ENCODE measurements at places on chromosomes 7 and 10.

- no peak for DNase-seq
Observed at GRCh38 chr7:78558566-78558965, 760.0 kb downstream of the PHTF2 start.

DNA sequence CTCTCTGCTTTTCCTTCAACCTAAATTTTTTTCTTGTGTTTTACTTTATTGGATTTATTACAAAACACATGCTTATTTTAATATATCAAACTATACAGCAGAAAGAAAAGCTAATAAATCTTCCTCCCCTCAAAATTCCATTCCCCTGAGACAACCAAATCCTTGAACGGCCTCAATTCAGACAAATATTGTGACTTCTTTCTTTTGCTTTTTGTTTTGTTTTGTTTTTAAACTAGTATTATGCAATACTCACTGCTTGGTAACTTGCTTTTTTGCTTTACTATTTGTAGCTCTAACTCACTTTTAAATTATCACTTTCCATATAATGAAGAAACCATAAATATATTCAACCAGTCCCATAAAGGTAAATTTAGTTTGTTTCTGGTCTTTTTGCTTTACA, 59.4 kb upstream of the CDK1 start:
- DNase-seq = no peak

DNA sequence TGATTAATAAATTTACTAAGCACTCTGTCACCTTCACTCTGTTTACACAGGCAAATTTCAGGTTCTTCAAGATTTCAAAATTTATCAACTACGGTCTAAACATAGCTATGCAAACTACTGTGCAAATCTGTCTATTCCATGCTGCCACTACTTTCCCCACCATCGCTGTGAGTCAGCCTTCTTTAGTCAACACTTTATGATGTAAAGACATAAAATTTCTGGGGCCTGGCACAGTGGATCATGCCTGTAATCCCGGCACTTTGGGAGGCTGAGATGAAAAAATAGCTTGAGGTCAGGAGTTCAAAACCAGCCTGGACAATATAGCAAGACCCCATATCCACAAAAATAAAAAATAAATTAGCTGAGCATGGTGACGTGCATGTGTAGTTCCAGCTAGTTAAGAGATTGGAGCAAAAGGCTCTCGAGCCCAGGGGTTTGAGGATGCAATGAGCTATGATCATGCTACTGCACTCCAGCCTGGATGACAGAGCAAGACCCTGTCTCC, 42.6 kb downstream of the CNOT4 start:
- no peak for DNase-seq

DNA sequence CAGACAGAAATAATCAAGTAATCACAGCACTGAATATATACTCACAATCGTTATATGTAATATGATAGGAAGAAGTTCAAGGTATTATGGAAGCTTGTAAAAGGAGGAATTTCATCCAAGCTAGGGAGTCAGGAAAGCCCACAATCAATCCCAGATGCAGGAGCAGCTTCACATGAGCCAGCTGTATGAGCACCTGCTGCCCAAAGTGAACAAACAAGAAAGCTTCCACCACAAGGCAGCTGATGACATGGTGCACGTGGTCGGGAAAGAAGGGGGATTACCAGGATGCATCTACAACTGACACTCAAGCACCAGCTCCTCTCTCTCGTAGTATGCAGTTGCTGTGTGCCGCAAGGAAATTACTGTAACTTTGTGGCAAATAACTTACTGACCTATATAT, 225.2 kb downstream of the XPNPEP1 start:
- no peak for DNase-seq

GRCh38 chr7:45688382-45688781, 114.2 kb downstream of the ADCY1 start:
- no peak for DNase-seq

- DNase-seq = no peak
Observed at GRCh38 chr10:37549054-37549453, 308.4 kb downstream of the ZNF248 start.

GRCh38 chr7:102447311-102447710, 13.9 kb downstream of the ORAI2 start:
- DNase-seq = no peak

GRCh38 chr7:11474902-11475585, 357.0 kb downstream of the THSD7A start:
- no peak for DNase-seq

DNA sequence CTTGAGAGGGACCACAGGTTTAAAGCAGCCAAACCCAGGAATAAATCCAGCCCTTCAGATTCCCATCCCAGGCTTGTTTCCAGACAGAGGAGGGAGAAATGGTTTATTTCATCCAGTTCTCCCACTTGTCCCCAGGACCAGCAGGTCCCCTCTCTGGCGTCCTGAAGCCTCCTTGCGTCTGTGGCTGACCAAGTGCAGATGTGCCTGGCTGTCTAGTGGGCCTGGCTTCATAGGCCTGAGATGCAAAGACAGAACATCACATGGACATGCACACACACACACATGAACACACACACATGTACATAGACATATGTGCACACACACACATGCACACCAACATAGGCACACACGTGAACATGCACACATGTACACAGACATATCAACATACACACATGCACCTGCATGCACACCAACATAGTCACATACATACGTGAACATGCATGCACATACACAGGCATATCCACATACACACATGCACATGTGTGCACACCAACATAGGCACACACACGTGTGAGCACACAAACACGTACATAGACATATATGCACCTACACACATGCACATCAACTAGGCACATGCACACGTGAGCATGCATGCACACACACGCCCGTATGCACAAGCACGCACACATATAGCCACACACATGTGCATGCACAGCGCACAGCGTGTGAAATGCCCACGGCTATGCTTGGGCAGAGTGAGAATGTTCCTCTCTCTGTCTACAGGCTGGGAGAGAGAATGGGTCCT, 10.7 kb downstream of the FOXL3 start:
- DNase-seq = no peak

GRCh38 chr7:19215412-19215811, 70.2 kb upstream of the FERD3L start:
- DNase-seq = no peak

- no peak for DNase-seq
Observed at GRCh38 chr7:29370531-29371314, 176.1 kb downstream of the CHN2 start.

- no peak for DNase-seq
Observed at GRCh38 chr10:106947643-106948042, 216.9 kb downstream of the SORCS1 start.

GRCh38 chr10:110642204-110643034, 1.7 kb upstream of the RBM20 start:
- DNase-seq = no peak

DNA sequence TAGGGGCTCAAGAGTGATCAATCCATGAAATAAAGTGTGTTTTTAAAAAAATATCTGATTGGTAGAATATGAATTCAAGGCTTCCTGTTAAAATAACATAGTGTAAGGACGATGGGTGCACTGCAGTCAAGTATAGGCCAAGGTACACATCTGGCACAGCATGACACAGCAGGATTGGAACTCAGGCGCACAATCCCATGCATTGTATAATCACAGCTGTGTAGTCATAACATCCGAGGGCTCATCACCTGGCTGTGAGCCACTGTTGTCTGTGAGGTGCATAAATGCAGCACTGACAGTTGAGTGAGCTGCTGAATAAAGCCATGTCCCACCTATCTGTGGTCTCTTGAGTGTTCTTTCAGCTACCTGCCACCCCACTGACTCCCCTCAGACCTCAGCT, 142.3 kb upstream of the HPS1 start:
- no peak for DNase-seq

DNA sequence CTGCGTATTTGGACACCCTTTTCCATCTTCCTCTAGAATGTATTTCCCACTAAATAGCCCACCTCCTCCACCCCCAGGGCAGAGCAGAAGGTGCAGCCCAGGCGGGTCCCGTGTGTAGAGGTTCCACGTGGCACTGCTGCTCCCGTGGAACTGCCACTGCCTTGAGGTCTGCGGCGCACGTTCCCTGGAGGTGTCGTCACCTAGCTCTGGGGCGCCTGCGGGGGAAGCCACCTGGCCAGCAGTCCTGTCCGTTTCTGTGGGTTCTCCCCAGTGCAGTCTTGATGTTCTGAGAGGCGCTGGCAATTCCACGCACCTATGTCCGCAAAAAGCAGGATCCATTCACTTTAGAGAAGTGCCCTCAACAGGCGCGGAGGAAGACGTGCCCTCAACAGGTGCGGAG, 21.9 kb downstream of the BNIP3 start:
- DNase-seq = no peak

GRCh38 chr10:58220769-58221451, 46.8 kb downstream of the IPMK start:
- DNase-seq = no peak

- DNase-seq = no peak
Observed at GRCh38 chr10:98536551-98536950, 89.8 kb upstream of the HPS1 start.

- no peak for DNase-seq
Observed at GRCh38 chr10:113340282-113340681, 212.6 kb upstream of the HABP2 start.

DNA sequence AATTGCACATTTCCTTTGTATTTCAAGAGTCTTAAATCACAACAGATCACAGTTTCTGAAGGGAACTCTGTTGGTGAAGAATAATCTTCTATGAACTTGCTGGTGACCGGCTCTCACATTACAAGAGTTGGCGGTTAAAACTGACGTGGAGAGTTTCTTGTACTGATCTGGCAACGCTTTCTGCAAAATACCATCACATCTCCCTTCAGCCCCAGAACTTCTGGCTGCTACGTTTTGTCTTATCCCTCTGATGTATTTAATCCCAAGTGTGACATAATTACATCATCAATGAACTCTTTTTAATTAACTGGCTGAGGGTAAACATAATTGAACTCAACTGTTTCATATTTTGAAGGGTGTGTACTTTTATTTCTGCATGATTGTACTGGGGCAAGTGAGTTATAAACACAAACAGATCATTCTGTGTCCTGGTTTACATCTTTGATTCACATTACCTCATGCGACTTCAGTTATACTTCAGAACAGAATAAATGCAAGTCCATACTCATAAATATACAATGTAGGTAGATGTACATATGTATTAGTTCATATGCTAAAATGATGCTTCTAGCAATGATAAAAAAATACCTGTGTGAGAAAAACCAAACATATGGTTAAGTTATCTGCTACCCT, 105.1 kb upstream of the NPVF start:
- no peak for DNase-seq

GRCh38 chr10:131832056-131832685, 68.6 kb upstream of the PPP2R2D start:
- DNase-seq = no peak

DNA sequence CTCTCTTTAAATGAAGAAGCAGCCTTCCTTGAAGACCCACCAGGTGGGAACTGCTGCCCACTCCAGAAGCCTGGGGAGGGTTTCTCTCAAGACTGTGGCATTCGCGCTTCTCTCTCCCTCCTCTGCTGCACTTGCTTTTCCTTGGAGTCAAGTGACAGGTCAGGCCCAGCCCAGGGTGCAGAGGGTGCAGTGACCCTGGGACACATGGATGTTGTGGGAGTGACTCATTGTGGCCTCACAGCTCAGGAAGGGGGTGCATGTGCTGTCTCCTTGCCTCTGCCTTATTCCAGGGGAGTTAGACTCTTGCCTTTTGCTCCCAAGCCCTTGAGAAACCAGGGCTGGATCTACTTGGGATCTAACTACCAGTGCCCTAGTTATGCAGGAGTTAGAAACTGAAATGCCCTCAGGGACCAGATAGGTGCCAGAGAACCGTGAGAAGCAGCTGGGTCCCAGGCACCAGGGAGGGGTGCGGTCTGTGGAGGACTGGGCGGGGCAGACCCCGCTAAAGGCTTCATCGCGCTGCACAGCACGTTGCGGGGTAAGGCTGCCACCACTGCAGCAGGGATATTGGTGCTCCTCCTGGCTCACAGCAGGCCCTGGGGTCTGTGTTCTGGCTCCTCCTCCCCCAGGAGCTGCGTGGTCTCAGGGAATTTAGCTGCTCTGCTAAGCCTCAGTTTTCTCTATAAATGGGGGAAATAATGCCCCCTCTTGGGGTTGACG, 11.4 kb downstream of the FAM241B start:
- no peak for DNase-seq

DNA sequence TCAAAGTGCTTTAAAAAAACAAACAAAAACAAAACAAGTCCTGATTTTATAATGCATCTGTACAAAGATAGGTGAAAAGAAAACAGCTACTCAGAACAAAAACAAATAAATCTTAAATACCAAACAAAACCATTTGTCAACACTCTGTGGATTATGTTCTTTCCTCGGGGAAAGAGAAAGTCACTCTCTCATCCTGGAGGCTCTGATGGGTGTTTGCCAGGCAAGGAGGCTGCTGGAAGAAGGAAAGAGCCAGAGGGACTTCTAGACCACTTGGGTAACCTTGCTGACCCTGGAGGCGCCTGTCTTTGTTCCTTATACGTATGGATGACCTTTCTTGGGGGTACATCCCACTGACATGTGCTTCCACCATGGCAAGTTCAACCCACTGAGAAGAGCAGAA, 92.8 kb downstream of the ZRANB1 start:
- no peak for DNase-seq

- DNase-seq = no peak
Observed at GRCh38 chr7:150875791-150876190, 23.5 kb downstream of the AOC1 start.

DNA sequence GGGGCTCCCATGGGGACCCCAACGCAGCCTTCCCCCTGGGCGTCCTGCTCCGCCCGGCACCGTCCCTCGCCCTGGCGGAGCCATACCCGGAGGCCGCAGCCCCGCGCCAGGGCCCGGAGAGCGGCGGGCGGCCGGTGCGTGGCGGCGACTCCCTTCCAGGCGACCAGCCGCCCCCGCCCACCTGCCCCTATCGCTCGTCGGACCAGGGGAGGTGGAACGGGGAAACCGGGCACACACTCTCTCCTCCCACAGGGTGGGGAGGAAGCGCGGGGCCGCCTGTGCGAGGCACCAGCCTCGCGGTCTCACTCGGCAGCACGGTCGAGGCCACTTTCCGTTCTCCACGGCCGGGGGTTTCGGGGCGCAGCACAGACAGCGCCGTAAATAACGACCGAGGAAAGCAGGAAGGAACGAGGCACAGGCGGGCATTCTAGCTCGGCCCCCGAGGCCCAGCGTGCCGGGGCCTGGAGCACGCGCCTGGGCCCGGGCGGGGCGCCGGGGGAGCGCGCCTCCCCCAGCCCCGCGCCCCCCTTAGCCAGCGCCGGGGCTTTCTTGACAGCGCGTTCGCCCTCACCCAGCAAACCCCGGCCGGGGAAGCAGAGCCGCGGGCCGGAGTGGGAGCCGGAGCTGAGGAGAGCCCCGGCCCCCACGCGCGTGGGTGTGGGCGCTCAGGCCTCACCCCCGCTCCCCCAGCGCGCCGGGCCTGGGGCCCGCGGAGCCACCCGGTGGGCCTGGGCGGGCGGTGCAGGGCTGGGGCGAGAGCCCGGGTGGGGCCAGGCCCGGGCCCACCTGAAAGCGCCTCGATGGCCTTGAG, 936 bp downstream of the IGF2BP3 start:
- no peak for DNase-seq

DNA sequence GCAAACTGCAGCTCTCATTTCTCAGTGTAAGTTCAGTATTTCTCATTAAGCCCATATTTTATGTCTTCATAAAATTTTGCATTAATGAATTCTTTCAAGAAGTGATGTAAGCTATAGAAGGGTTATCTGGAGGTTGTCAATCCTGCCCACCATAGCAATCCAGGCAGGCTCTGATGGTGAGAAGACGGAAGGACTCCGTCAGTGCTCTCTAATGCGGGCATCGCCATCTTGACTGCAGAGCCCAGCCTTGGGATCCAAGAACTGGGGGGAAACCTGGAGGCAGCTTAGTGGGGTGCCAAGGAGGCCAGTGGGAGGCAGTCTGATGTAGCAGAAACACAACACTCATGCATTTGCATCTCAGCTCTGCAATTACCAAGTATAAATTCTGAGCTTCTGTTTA, 707.4 kb upstream of the NRP1 start:
- no peak for DNase-seq

All from stimulated activated CD4-positive, alpha-beta T cell treated with anti-CD3 and anti-CD28 coated beads, Interleukin-1b, Interleukin-23, amount 100 ng/mL, for 24 hours (primary cell).